Hematopoietic multipotent progenitor cell treated with erythropoietin and hydrocortisone succinate and interleukin-3 and kit ligand, for 6 days (in vitro differentiated cells): ENCODE measurements at places on chromosomes 11 and 22.

DNA sequence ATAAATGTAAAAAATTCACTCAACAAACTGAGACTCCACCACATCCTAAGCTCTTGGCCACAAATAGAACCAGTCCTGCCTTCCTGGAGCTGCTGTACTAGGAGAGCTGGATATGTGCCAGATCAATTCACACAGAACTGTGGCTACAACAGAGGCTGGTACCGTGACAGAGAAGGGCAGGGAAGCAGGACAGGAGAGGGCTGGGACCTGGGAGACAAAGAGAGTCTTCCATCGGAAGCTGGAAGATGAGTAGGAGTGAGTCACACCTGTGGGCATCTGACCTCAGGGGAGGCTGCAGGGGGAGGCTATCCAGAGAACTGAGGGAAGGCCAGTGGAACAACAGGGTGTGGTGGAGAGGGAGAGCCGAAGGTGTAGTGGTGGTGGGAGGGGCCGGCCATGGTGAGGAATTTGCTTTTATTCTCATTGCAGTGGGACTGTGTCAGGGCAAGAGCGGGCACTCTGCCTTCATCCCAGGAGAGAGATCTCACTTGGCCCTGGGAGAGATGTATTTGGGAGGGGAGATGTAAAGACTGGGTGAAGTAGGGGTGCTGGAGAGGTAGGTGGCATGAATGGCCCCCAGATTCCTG is 1.9 kb upstream of the LTBP3 start:
- DNase-seq: peak; percentile 80

DNA sequence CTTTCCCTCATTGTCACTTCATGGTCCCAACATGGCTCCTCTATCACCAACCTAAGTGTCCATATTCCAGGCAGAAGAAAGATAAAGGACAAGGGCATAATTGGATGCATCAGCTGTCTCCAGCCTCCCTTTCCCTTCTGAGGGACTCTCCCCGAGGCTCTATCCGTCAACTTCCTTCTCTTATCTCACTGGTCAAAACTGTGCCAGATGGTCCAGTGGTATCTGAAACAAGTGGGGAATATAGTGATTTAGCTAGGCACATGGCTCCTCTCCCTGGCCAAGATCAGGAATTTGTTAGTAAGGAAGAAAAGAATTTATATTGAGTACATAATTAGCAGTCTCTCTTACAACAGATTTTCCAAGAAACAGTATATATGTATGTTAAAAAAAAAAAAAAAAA is 12.6 kb upstream of the SPON1 start:
- DNase-seq: no peak

GRCh38 chr11:126578426-126578825 is 222.9 kb downstream of the ST3GAL4 start:
- no peak for DNase-seq

DNA sequence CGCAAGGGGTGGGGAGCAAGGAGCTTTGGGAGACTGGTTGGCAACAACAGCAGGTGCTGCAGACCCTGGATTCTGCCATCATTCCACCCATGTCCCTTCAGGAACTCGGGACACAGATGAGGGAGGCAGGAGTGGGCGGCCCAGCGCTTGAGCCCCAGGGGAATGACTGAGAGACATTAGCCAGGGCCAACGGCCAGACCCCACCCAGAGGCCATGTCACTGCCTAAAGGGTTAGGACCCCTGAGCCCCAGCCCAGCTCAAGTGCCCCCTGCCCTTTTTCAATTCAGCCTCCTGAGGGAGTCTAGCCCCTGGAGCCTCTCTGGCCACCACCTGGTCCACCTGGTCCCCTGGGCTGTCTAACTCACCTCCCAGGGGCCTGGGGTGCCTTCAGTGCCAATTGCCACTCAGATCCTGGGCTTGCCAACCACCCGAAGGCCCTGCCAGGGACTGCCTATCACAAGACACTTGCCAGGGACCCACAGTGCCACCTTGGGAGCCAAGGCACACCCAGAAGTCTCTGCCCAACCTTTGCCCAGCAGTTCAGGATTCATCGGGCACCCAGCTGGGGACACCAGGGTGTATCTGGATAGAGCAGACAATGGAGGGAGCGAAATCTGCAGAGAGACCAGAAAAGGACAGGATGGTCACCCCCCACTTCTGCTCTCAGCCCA is 16.6 kb downstream of the MFNG start:
- DNase-seq: no peak

GRCh38 chr22:36182056-36182455 is 19.6 kb downstream of the APOL4 start:
- DNase-seq: peak; percentile 57

DNA sequence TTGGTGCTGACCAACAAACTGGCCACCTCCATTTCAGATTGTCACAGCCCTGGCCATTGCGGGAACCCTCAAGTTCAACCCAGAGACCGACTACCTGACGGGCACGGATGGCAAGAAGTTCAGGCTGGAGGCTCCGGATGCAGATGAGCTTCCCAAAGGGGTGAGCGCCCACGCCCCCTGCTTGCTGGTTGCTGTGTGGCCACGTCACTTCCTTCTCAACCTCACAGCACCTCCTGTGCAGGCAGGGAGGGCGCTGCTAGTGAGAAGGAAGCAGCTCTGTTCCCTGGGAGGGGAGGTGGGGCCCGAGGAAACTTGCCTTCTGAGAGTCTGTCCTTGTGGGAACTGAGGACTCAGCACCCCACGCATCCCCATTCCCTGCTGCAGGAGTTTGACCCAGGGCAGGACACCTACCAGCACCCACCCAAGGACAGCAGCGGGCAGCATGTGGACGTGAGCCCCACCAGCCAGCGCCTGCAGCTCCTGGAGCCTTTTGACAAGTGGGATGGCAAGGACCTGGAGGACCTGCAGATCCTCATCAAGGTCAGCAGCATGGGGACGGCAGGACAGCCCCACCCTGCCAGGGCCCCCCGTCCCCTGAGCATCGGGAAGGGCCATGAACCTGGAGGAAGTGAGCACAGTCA is 19.3 kb downstream of the POLR3H start:
- DNase-seq: peak; percentile 61
